T follicular helper cell (primary cell): ENCODE measurements at places on chromosomes 11 and 22.

DNA sequence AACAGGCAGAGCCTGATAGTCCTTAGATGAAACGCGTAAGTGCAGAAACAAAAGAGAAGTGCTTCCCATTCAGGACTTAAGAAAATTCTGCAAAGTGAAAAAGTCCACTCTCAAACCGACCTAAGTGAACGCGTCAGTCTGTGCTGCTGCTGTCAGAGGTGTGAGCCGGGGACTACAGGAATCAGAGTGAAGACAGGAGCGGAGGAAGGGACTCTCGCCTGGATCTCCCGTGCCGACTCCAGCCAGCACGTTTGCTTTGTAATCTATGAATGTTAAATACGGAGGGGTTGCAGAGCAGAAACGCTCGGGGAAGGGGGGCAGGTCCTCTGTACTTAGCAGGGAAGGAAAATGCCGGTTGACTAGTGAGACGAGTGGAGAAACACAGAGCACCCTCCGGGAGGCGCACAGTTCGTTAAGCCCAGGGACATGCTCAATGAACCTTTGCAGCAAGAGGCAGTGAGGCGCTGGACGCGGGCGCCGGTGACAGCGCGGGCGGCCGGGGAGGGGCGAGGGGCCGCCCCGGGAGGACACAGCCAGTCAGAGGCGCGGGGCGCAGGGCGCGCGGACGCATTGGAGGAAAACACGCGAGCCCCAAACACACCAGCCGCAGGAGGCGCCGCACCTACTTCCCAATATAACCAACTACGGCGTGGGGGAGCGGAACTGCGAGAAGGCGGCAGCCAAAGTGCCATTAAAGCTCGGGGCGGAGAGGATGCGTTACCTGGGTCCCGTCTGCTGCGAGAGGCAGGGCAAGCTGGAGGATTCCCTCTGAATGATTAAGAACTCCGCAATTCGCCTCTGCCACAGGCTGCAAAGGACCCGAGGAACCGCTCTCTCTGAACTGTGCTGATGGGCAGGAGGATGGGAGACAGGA is at the start of gene CNTN5:
TSS of gene CNTN5 (plus strand) at position 598 of the 874 bp plus-strand sequence.
- no peak for DNase-seq

DNA sequence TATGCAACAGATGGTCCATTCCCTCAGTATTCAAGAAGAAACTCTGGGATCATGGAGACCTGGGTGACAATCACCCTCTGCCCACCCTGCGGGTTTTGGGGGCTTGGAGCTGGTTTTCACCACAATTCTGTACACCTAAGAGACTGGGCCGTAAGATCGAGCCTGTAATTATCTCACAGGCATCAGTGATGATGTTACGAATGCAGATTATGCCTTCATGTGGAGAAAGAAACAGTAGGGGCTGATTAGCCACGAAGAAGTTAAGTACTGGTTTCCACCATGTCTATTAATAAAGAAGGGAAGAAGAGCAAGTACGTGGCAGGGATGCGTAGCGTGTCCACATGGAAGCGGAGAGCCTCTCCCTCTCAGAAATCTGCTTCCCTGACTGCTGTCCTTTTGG is 5.3 kb upstream of the EFCAB6 start:
- no peak for DNase-seq

DNA sequence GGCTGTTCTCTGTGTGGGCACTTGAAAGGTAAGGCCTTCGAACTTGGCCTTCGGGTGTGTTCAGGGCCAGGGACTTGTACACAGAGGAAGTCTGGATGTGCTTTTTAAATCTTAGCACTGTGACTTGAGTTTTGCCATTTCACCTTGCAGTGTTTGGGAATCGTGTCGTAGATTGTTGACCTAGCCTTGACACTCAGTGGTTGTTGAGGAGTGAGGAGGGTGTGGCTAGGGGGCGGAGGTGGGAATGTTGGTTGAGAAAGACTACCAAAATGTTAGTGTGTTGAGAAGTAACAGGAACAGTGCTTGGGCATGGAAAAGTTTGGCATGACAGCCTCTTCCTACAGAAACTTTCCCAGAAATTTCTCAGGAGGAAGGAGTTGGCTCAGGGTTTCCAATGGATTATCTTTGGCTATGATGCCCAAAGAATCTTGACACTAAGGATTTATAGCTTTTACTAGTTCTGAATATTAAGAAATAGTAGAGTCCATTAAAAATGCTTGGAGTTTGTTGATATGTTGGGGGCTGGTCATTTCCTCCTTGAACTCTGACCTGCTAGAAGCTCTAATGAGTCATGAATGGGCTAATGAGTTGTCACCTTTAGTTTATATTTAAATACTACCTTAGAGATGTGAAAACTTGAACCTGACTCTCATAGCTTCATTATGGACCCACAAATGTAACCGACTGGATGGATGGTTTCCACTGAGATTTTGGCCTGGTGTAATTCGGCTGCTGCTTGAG is 40.6 kb downstream of the BARX2 start:
- DNase-seq, result no peak

DNA sequence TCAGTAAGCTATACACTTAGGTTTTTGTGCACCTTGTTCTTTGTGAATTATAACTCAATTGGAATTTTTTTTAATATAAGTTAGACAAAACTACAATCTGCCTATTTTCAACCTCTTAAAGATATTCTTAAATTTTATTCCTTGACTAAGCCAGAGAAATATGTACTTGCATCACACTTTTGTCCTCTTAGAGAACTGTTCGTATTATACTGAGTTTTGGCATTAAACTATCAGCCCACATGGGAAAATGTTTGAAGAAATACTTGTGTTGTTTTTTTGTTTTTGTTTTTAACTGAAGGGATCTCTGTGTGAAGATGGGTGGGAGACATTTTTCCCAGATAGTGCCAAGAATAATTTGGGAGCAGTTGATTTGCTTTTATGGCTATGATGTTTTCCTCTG is 25.3 kb downstream of the CEP295 start:
- DNase-seq, result no peak

DNA sequence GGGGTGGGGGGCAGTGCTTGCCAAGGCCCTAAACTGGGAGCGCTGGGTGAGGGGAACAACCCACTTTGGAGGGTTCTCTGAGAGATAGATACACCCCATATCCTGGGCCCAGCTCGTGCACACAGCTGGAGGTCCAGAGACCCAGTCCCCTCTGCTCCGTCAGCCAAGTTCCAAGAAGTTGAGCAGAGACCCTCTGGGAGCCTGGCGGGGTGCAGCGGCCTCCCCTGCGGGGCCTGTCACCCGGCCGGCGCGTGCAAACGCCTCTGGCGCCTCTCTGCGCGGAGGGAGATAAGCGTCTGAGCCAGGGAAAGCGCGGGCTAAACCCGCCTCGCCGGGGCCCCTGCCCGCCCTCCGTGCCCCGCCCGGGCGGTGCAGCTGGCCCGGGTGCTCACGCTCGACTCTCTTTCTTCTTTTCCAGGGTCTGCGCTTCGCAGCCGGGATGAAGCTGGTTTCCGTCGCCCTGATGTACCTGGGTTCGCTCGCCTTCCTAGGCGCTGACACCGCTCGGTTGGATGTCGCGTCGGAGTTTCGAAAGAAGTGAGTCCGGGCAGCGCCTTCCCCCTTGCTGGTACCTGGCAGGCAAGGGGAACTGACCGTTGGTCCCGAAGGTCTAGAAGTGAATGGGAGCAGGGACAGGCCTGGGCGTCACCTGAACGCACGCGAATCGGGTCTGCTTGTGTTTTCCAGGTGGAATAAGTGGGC is 540 bp downstream of the ADM start:
- DNase-seq, result no peak

DNA sequence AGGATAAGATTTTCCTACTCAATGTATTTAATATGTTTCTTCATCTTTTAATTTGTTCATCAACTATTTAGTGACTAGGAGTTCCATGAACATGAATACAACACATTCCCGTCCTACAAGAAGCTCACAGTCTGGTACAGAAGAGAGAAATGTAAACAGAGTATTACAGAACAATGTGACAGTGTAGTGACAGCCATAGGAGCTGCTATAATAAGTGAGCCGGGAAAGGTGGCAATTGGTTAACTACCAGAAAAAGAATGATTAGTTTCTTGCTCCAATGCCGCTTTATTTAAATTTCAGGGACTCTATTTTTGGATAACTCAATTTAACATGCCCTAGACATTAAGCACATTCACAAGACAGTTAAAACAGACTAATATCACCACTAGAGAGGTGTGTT is 192.3 kb downstream of the CADM1 start:
- no peak for DNase-seq

DNA sequence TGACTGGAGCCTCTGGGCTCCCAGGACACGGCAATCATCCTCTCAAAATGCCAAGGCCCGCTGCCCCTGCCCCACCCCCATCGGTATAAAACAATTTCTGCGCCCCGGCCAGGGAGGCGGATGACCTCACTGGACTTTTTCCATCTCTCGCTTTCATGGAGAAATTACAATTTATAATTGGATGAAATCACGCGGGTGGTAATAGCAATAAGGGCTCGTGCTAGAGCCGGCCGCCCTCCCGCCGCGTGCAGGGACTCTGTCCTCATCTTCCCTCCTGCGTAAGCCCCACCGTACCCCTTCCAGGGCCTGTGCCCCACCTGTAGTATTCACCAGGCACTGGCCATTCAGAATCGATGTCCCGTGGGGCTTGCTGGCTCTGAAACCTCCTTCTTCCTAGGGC is 64.5 kb downstream of the MACROD1 start:
- DNase-seq, result no peak

- no peak for DNase-seq
Measured at GRCh38 chr22:20526305-20526627, 18.9 kb downstream of the MED15 start.

DNA sequence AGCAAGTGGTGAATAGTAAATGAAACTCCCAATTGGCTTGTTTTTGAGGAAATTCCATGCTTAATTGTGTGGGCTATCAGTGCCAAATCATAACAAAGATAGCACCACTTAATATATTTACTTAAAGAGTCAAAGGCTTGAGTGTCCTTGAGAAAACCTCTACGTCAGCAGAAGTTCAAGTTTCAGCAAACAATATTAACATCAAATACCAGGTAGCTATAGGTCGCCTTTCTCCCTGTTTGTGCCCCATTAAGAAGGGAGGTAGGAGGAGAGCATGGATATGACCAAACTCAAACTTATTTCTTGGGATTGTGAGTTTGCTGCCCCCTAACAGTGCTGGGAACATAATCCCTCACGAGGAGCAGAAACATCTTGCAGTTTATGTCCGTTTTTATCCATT is 105.6 kb upstream of the SYN3 start:
- no peak for DNase-seq

DNA sequence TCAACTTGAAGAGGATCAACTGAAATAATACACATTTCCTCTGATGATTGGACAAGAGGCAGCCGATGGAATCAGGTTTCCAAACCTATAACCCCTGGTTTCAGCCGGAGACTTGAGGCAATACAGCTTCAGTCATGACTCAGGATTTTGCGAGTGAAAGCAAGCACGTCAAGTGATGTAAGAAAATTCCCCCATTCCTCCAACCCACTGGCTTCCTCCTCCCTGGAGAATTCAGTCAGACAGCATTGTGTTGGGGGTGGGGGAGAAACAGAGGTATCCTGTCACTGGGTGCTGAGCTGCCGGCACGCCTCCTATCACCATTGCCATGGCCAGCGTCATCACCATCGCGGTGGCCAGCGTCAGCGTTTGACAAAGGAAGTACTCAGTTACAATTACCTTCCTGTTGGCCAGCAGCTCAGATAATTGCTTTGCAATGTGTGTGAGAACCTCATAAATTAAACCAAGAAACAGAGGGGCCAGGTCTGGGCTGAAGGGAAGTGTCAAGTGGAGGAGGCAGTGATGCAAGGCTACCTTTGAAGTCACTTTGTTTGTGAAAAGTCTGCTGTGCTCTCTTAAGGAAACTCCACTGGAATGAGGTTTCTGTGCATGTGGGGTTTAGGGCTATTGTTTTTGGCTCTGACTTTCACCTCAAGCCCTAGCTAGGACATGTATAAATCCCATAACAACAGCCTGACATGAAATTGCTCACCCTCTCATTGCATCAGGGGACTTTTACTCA is 50.2 kb downstream of the LIF start:
- DNase-seq, result peak; percentile 3

DNA sequence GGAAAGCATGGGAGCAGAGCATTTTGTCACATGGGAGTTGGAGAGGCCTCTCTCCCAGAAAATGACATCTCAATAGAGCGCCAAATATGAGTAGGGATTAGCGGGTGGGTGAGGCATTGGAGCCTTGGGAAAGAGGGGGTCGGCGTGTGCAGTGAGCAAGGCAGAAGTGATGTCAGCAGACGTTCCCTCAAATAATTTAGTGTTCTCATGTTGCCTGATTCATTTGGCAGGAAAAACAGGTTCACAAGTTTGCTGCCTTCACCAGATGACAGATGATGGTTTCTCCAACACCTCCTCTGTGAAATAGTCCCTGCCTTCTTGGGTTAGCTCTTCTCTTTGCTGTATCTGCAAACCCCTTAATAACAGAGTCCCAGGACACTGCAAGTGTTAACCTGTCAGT is 118.5 kb upstream of the ARHGAP20 start:
- DNase-seq, result no peak

- no peak for DNase-seq
Measured at GRCh38 chr11:77525455-77526091, 51.7 kb upstream of the PAK1 start.

- no peak for DNase-seq
Measured at GRCh38 chr11:77402218-77402556, 71.7 kb downstream of the PAK1 start.
